ENCODE measurements at places on chromosomes 1 and 21.

DNA sequence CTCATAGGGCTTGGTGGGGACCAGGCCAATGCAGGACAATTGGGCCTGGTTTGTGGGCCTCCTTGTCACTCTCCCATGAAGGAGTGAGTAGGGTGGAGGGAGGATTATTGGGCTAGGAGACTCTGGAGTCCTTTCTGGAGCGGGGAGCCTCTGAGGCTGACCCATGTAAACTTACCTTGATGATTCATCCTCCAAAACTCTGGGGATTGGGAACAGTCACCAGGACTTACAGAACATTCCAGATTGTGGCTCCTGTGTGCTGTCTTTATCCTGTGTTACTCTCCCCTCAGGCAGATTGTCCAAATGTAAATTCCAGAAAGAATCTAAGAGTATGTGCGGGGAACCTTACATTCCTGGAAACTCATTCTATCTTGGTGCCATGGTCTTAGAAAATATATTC is 197.6 kb downstream of the CAMTA1 start:
- no peak for DNase-seq

GRCh38 chr1:24266398-24266941 is 52.7 kb upstream of the GRHL3 start:
- peak; percentile 73 for DNase-seq

- DNase-seq = peak; percentile 82
Observed at GRCh38 chr1:198175423-198176170, 18.8 kb downstream of the NEK7 start.

- no peak for DNase-seq
Observed at GRCh38 chr1:204524986-204525385, 8.8 kb downstream of the MDM4 start.
